Left ventricle myocardium superior (tissue), 1 donor: ENCODE measurements at places on chromosomes 4 and X. TPM values are rescaled to one million over a fixed set of nuclear protein-coding genes. Genes with fewer than 3 reads are reported as not detected.
A peak's percentile ranks its signal among the peaks of the same experiment; 100 is the strongest.

DNA sequence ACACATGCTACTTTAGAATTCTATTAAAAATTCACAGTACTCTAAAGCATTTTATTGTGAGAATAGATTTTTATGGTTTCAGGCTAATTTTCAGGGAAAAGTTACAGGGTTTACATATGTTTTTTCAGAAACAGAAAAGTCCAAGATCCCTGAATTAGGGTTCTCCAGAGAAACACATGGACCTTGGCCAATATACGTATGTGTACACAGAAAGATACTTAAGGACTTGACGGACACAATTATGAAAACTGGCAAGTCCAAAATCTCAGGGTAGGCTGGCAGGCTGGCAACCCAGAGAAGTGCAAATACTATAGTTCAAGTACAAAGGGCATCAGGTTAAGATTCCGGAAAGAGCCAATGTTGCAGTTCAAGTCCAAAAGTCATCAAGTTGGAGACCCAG is 1897.8 kb upstream of the PCDH10 start:
- DNase-seq = no peak

- DNase-seq = no peak
These were observed 39.4 kb upstream of the IRF2 start for GRCh38 chr4:184513802-184514120.

DNA sequence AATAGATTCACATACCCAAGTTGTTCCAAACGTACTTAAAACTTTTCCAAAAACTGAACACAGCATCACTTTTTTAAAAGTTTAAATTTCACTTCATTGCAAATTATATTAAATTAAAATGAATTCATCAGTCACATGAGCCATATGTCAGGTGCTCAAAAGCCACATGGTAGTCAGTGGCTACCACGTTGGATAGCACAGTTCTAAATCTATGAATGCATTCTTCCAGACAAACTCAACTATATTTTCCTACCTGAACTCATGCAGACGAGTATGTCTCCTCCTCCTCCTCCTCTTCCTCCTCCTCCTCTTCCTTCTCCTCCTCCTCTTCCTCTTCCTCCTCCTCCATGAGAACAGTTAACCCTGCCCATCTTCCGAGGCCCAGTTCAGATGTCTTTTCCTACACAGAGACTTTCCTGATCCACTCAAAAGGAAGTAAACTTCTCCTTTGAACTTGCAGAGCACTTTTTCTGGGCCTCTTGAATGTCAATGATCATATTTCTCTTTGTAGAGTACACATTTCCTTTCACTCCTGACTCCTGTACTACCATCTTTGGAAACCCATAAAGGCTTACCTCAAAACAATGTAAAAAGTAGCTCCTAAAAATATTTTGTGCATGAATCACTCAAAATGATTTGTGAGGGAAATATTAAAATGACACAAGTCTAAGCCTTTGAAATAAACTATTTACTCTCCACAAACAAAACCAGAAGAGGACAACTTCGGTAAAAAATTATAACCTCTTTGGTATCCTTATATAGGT is 172.6 kb downstream of the AMELX start:
- DNase-seq = no peak

DNA sequence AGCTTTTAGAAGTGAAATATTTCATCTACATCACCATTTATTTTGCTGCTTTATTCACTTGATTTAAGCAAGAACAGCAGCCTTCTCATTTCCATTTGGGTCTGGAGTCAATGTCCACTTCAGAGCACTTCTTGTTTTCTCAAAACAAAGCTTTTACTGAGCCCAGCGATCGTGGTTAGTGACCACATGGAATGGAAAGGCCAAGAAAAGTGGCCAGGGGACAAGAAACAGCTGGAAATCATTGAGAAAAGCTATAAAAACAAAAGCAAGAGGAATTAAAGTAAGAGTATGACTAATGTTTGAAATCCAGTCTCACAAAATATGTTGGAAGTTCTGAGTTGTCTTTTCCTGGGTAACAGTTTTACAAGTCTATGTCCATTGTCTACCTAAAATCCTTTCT is 328.4 kb upstream of the INTU start:
- DNase-seq = no peak

GRCh38 chr4:19375136-19375804 is 876.4 kb upstream of the SLIT2 start:
- no peak for DNase-seq

DNA sequence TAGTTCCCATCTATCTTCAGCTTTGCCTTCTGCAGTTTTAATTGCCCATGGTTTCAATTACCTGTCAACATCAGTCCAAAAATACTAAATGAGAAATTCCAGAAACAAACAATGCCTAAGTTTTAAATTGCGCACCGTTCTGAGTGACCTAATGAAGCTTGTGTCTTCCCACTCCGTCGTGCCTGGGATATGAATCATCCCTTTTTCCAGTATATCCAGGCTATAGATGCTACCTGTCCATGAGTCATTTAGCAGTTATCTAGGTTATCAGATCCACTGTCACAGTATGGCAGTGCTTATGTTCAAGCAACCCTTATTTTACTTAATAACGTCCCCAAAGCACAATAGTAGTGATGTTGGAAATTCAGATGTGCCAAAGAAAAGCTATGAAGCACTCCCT is 363.6 kb upstream of the FAM241A start:
- DNase-seq = no peak

GRCh38 chr4:20255823-20256222 is 4.1 kb downstream of the SLIT2 start:
- DNase-seq = no peak

GRCh38 chrX:100680756-100681155 is 36.8 kb downstream of the SRPX2 start:
- no peak for DNase-seq

- DNase-seq = no peak
These were observed 164.7 kb downstream of the DCLK2 start for GRCh38 chr4:150242820-150243458.

- no peak for DNase-seq
These were observed 893 bp downstream of the RLIM start for GRCh38 chrX:74613370-74614092.

GRCh38 chr4:38980903-38981676 is 51.1 kb downstream of the TMEM156 start:
- no peak for DNase-seq

DNA sequence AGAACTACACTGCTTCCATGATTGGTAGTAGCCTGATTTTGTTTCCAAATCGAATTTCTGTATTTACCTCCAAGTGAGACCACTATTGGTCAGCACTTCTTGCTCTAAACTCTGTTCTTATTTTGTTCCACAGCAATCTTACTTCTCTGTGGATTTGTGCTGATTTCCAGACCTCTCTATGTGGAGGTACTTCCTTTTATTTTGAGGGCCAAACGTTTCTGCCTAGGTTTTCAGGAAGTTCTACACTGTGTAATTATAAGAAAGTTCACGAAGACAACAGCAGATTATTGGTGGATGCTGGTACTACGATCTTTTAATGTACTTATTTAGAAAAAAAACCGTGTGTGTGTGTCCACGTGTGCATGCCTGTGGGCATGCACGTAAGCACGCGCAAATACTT is 46.7 kb downstream of the DTHD1 start:
- DNase-seq = no peak

GRCh38 chrX:22193851-22194659 is 78.7 kb upstream of the CBLL2 start:
- no peak for DNase-seq

DNA sequence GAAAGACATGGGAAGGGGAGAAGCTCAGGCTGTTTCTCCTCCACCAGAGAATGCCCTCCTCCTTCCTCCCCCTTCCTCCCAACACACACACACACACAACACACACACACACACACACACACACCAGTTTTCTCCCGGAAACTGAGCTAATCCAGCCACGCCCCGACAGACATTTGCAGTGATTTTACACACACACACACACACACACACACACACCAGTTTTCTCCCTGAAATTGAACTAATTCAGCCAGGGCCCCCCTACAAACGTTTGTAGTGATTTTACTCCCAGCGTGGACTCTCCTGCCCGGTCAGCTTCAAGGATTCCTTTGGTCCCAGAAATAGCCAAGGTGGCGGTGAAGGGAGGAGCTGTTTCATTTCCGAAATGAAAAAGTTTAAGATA is 32.9 kb upstream of the STX18 start:
- DNase-seq = peak; percentile 50

DNA sequence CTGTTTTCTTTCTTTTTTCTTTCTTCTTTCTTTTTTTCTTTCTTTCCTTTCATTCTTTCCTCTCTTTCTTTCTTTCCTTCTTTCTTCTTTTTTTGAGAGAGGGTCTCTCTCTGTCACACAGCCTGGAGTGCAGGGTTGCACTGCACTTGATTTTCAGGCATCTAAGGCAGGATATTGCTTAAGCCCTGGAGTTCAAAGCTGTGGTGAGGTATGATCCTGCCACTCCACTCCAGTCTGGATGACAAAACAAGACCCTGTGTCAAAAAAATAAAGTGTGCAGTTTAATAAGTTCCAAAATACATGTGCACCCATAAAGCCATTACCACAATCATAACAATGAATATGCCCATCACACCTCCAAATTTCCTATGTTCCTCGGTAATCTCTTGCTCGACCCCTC is 10.6 kb upstream of the ZNF718 start:
- DNase-seq = no peak

DNA sequence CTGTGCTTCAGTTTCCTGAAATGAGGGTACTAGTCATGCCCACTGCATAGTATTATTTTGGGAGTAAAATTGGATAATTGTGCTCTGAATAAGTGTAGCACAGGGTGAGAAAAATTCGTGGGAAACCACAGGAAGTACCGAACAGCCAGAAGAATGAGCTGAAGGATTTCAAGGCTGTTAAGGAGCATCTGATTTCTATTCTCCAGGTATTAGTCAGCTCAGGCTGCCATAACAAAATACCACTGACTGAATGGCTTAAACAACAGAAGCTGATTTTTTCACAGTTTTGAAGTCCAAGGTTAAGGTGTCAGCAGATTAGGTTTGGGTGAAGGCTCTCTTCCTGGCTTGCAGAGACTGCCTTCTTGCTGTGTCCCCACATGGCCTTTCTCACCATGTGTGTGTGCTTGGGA is 41.9 kb downstream of the WWC2 start:
- DNase-seq = no peak

GRCh38 chr4:19531906-19532848 is 719.5 kb upstream of the SLIT2 start:
- DNase-seq = no peak

- no peak for DNase-seq
These were observed 114.8 kb downstream of the STOX2 start for GRCh38 chr4:184019667-184020623.

DNA sequence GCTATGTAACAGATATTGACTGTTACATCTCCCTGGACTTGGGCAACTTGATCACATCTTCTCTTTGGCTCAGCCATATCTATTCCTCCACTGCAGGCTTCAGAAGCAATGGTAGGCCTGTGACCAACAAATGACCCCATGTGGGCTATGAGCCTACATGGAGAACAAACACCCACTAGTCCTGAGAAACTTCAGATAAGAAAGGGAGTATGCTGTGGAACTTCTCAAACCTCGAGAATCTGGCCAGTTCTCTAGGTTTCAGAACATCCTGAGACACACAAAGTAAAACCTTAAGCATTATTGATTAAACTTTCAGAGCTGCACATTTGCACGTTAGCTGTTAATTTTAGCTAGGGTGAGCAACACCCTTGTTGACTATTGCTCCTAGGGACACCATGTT is 16.3 kb downstream of the RBMX2 start:
- no peak for DNase-seq

- DNase-seq = peak; percentile 26
These were observed 32.4 kb upstream of the HMX1 start for GRCh38 chr4:8904041-8904501.

DNA sequence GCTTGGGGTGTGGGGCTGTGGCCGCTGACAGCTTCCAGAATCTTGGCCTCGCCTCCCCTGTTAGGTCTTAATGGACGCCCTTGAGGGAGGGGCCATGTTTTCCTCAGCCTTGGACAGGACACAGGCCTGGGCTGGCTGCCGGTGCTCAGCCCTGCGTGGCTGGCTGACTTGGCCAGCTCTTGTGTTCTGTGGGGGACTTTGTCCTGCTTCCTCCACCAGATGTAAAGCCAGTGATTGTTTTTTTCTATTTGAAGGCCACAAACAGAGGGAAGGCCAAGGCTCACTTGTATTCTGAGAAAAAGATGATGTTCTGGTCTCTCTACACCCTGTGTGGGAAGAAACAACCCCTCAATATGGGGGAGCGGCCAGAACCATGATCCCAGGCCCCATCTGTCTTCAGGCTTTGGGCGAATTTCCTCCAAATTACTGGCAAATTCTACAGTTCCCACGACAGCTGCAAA is 71.3 kb downstream of the HTRA3 start:
- peak; percentile 94 for DNase-seq

DNA sequence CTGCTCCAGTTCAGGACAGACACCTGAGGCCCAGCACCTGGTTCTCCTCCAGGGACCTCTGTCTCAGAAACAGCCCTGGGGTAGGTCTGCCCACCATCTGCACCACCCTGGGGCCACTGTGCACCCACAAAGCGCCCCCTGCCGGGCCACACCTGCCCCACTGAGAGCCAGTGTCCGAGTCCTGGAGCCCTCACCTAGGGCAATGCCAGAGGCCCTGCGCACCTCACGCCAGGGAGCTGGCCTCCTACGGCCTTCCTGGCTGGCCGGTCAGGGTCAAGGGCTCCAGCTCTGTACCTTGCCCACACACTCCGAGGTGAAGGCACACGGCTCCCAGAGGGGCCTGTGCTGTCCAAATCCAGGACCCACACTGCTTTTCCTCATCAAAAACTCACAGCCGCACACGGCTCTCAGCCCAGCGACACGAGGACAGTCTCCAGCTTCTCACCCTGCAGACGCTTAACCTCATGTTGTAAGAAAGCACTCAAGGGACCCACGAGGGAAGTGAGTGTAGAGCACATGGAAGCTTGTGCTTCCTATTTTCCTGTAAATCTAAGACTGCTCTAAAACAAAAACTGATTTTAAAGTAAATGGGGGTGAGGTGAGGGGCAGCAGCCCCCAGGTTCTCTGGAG is 5.4 kb downstream of the CTBP1 start:
- DNase-seq = peak; percentile 41

The TMEM164 gene
- total RNA-seq = 60.4 TPM

The MTCP1 gene
- total RNA-seq = 51.6 TPM

The SRPK3 gene
- total RNA-seq = 43.6 TPM

The SLITRK2 gene
- 0.45 TPM for total RNA-seq

The KIAA1210 gene
- not detected for total RNA-seq

The CTBP1 gene
- 133 TPM for total RNA-seq

The SPARCL1 gene
- total RNA-seq = 354 TPM

The RASSF6 gene
- not detected for total RNA-seq

The SMR3B gene
- total RNA-seq = not detected

The DMRTC1 gene
- total RNA-seq = not detected

The MAP7D2 gene
- total RNA-seq = 0.74 TPM

The MAGEA6 gene
- total RNA-seq = not detected

The FSTL5 gene
- total RNA-seq = not detected
